ENCODE measurements at places on chromosomes 5 and 9. TPM values are rescaled to one million over a fixed set of nuclear protein-coding genes. Genes with fewer than 3 reads are reported as not detected.

The IL4 gene
- not detected for total RNA-seq

The CDC20B gene
- not detected for total RNA-seq

- no peak for DNase-seq
Observed at GRCh38 chr9:94825611-94825958, 99.1 kb downstream of the AOPEP start.

DNA sequence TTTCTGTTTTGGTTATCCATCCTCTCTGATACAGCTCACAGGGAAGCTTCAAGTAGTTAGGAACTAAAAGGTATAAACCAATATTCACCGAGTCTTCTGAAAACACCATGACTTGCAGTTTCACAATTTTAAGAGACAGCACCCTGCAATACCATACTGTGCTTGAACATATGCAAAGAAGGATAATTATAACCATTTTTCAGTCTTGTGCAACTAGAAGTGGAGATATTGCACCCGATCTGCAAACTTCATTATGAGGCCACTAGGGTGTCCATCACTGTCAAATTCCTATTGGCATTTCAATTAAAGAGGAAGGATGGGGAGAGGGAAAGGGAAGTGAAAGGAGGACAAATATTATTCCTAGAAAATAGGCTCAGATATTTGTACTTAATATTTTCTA, 32.4 kb upstream of the CEP120 start:
- no peak for DNase-seq

Data from RPMI7951 (cell line).